ENCODE measurements at places on chromosomes 7 and 10. TPM values are rescaled to one million over a fixed set of nuclear protein-coding genes. Genes with fewer than 3 reads are reported as not detected.

DNA sequence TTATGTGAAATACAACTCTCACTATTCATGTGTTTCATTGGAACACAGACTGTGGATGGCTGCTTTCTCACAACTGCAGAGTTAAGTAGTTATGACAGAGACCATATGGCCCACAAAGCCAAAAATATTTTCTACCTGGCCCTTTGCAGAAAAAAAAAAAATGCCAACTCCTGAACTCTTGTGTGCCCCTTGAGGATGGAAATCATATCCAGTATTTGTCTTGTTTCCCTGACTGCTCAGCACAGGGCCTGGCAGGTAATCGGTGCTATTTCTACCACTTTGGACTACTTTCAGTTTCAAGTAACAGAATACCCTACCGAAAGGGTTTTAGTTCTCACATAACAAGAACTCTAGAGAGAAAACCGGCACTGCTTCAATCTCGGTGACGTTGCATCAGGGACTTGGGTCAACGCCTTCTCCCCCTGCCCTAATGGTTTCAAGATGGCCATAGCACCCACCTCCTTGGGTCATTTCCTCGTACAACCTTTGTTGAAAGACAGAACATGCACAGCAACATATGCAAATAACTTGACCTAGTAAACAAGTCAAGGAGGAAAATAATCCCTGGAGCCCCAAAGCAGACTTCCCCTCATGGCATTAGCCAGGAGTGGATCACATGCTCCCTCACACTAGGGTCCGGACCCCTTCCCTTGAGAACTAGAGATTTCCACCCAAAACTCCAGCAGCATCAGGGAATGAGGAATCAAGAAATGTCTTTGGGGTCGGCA, 11.8 kb upstream of the GPNMB start:
- DNase-seq: no peak

DNA sequence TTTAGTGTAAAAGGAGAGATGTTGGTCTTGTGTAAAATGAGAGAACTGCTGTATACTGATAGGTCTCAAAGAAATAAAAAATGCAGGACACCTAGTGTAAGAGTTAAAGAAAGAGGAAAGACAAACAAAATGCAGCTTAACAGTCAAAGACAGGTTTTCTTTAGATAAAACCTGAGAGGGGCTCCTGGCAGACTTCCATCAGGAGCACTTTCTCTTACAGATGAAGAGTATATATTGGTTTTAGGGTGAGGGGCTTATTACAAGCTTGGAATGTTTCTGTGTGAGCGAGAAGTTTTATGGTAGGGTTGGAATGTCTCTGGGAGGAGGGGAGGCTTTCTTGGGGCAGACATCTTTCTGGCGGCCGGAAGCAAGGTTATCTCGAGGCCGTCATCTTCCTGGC, 16.2 kb downstream of the ACBD7 start:
- DNase-seq: no peak

The DYNC1I1 gene
- polyA plus RNA-seq: 0.98 TPM

The WDR11 gene
- 89.3 TPM for polyA plus RNA-seq

Data from left kidney (tissue), 8 donors.